Activated T-helper 1 cell treated with anti-CD3 and anti-CD28 coated beads, Interleukin-2, amount 50 U/mL, for 16 hours (primary cell): ENCODE measurements at places on chromosomes 5 and 9.

- DNase-seq: no peak
Observed at GRCh38 chr5:157167214-157167621, 1.2 kb upstream of the GARIN3 start.

DNA sequence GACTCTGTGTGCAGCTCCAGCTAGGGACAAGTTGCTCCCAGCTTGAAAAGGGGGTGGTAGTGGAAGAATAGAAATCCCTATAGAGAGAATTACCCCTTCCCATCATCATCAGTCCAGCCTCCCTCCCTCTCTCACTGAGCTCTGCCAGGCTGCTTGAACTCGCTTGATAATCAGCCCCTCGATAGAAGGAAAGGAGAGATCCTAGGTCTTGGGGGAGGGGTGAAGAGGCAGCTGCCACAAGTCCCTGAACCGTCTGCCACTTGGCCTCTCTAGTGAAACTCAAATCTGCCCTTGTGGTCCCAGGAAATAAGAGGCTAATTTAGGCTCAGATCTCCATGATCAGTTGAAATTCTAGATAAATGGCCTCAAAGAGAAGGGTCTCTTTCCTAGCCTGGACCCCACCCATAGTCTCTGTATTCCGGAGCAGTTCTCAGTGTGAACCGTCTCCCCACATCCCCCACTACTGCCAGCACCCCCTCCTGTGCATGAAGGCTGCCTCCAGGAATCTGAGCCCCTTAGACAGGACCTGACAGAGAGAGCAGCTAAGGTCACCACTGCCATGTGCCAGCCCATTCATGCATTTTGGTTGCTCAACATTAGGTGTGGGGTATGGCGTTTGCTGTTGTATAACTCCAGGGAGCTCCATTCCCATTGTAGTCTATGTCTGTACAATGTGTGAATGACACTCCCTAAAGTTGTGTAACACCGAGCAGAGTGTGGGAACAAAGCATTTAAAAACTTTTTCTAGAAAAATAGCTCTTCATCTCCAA, 5.5 kb downstream of the DNAJB5 start:
- no peak for DNase-seq

DNA sequence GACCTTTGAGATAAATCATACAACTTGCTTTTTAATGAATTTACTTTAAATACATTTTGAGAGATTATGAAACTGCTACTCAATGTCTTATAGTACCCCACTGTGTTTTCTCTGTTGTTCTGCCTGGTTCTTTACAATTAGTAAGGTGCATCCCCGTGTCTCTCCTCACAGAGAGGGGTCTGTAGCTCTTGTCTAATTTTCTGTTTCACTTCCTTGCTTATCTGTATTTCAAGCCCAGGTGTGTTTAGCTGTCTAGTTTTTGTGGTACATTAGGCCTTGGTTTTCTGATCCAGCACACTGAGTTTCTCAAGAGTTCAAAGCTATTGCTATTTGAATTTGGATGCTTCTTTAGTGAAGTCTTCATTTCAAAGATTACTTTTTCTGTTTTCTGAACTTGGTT, 105.1 kb downstream of the MAST4 start:
- DNase-seq: no peak

DNA sequence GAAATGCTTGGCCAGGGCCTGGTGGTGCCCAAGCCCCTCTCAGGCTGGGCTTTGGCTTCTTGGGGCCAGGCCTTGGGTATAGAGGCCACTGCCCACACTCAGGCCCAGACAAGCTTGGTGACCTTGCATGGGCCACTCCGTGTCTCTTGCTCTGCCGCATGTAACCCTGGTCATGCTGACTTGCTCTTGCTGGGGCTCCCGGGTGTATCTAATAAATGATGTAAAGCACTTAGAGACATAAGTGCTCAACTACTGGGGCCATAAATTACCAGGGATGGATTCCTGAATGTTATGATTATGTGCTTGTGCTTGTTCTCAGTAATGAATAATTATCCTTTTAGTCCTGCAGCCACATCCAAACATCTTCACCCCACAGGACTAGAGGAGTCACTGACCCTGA, 54.0 kb downstream of the C5orf15 start:
- DNase-seq: no peak

DNA sequence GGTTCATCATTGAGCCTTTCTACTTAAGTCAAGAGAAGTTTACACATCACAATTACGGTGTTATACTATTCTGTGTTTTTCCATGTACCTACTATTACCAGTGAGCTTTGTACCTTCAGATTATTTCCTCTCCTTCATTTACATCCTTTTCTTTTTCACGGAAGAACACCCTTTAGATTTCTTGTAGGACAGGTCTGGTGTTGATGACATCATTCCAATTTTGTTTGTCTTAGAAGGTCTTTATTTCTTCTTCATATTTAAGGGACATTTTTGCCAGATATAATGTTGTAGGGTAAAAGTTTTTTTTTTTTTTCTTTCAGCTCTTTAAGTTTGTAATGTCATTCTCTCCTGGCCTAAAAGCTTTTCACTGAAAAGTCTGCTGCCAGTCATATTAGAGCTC, 637.1 kb upstream of the RIOK2 start:
- no peak for DNase-seq

DNA sequence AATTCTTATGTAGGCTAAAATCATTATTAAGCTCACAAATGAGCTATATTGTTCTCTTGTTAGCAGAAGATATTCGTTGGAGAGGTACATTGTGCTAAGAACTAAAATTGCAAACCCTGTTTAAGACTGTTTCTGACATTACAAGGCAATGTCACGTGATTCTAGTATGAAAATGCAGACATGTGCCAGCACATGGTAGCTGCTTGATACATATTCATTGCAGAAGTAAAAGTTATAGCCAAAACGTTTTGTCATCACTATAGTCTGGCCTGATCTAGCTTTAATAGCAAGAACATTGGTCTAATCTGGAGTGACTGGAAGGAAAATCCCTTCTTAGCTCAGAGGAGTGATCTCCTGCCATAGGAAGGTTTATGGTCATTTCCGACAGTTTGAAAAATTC, 144.7 kb downstream of the CFAP90 start:
- no peak for DNase-seq

- DNase-seq: no peak
Observed at GRCh38 chr9:78986446-78986845, 585.3 kb upstream of the TLE4 start.
